NCI-H748 treated with DMSO at 0.1 percent for 48 hours (cell line): ENCODE measurements at places on chromosomes 1 and 21.

DNA sequence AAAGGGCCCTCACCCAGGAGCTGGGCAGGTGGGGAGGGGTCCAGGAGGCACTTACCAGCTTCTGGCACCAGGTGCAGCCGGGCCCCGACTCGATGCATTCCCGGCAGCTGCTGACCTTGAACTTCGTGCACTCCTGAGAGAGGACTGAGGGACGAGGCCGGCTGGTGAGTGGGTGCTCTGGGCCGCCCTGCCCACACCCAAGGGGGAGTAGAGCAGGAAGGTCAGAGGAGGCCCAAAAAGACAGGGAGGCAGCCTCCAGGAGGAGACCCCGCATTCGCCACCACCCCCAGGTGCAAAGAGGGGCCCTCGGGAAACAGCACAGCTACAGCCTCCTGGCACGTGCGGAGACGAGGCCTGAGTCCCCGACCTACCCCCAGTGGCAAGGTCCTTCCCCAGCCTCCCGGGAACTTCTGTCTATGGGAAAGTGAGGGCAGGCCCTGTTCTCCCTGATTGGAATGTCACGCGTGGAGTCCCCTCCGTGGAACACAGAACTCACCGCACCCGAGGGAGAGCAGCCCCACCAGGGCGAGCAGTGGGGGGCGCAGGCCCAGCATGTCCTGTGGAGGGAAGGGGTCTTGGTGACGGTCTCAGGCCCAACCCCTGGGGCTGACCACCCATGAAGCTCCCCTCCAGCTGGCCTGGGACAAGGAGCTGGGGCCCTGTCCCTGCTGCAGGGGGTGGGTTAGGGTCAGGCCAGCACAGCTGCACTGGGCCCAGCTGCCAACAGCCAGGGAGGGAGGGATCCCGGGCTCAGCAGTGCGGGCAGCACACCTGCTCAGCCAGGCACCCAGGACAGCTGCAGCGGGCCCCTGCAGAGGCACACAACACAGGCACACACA, 10.3 kb downstream of the ITGB2 start:
- no peak for DNase-seq

GRCh38 chr1:7386226-7387052, 384.7 kb upstream of the VAMP3 start:
- no peak for DNase-seq

DNA sequence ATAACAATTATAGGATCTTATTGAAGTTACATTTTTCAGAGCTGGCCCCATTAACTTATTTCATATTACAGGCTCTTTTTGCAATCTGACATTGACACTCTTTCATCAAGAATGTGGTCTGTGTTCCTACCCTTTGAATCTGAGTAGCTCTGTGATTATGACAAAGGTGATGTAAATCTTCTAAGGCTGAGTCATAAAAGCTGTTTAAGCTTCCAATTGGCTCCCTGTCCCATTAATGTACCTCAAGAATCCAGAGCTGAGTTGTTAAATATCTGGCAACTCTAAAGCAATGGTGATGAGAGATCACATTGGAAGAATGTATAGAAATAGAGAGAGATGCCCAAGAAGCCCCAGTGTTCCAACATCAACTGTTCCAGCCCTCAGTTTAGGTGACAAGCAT, 178.5 kb upstream of the DEPDC1 start:
- no peak for DNase-seq

DNA sequence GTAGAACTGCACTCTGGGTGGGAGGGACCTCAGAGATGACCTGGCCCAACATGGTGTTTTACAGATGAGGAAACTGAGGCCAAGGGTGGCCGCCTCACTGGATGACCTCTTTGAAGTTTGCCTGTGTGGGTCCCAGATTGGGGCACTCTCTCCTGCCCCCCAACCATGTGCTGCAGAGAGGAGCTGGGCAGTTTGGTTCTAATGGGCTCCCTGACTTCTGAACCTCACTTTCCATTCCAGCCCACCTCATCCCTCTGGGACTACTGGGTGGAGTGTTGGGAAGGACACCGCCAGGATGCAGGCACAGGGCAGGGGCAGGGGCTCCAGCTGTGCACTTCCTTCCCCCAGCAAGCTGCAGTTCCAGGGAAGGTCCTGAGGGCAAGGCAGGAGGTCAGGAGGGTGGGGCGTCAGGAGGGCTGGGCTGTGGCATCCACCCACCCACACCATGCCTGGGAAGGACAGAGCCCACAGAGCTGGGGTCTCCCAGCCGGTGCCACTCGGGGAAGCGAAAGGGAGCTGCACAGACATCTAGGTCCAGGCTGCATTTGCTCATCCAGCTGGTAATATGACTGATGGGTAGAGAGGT, 10.3 kb upstream of the EPS8L3 start:
- no peak for DNase-seq

- DNase-seq, result no peak
Observed at GRCh38 chr21:42845296-42845965, 33.9 kb downstream of the WDR4 start.
